NCI-H2171 treated with DMSO at 0.1 percent for 48 hours (cell line): ENCODE measurements at places on chromosomes 11 and 22.

GRCh38 chr22:26921726-26922125 is 264.3 kb downstream of the MIAT start:
- DNase-seq = no peak

DNA sequence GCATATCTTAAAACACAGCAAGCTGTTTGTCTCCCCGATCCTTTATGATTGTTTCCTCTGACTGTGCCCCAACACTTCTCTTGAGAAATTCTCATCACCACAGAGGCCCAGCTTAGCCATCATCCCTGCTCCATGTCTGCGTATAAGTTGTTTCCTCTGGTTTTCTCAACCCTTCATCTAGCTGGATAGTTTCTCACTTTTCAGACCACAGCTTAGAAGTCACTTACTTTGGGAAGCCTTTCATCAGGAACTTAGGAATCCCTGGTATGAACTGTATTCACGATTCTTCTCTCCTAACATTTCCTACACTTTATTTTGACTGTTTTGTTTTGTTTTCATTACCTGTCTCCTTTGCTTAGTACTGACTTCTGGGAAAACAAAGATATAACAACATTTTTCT is 295.2 kb downstream of the GUCY1A2 start:
- DNase-seq = no peak

GRCh38 chr11:1565173-1565903 is 6.7 kb downstream of the DUSP8 start:
- no peak for DNase-seq

DNA sequence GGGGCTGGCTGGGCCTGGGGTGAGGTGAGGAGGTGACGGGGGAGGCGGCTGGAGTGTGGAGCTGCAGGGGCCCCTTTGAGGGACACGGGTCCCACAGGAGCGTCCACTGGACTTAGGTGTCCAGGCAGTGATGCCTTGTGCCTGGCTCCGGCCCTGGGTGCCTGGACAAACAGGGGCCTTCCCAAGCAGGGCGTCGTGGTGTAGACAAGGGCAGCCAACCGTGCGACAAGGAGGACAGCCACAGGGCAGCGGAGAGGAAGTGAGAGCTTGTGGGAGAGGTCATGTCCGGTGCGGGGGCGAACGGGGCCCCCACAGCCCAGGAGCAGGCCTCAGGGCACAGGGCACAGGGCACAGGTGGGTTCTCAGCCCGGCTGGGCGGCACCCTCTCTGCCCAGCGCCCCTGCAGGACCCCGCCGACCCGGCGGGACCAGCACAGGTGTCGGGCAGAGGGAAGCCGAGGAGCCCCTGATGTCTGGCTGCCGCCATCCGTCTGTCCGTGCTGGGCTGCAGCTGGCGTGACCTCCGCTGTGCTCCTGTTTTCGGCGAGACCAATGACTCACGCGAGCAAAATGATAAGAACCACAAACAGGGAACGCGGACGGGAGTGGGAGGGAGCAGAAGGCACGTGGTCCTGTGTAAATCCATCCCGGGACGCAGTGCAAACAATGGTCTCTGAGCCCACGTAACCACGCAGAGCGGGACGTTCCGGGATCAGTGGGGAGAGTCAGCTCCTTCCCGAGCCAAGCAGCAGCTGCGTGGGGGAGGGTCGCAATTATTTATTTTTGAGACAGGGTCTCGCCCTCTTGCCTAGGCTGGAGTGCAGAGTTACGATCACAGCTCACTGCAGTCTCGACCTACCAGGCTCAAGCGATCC is 49.1 kb upstream of the A4GALT start:
- DNase-seq = no peak

DNA sequence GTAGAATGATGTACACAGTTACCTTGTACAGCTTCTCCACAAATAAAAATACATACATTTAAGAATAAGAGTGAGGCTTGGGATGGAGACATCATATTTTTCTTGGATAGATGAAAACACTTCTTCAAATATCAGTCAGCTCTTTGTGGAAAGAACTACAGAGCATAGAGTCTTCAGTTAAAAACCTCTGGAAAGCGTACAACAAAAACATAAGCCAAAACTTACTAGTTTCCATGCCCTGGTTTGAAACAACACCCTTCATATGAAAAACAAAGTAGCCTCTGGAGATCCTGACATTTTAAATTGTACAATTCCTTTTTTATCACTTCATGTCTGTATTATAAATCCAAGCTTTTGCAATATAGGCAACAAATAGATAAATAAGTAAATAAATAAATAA is 7.0 kb upstream of the CEP126 start:
- no peak for DNase-seq

DNA sequence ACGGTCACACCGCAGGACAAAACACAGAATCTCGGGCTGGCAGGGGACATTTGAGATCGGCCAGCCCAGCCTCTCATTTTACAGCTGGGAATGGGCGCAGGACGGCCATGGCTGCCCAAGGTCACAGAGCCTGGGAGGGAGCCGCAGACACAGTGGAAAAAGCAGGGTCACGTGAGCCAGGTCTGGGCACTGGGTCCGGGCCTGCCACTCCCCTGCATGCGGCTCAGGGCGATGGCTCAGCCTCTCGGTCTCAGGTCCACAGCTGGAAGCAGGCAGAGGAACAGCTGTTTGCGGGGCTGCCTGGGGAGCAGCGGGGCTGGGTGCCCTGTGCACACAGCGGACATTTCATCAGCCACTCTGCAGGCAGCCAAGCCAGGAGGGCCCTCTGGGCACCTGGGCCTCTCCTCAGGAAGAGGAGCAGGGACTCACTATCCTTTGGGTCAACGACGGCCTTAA is 10.4 kb upstream of the PPARA start:
- no peak for DNase-seq

DNA sequence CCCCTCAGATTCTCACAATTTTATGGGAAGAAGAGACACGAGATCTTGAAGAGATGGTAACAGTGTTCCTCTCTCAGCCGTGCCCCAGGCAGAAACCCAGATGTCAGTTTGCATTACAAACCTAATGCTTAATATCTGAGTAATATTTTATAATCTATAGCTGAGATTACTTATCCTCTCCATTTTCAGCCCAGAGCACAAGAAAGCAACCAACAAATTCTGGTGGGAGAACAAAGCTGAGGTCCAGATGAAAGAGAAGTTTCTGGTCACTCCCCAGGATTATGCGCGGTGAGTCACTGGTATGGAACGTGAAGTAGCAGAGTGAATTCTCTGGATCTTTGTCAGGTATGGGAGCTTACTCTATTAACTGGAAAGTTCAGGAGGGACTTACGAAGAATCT is 884 bp downstream of the CENATAC start:
- no peak for DNase-seq

- DNase-seq = no peak
These were observed 108.2 kb downstream of the SIK3 start for GRCh38 chr11:116990061-116990473.

DNA sequence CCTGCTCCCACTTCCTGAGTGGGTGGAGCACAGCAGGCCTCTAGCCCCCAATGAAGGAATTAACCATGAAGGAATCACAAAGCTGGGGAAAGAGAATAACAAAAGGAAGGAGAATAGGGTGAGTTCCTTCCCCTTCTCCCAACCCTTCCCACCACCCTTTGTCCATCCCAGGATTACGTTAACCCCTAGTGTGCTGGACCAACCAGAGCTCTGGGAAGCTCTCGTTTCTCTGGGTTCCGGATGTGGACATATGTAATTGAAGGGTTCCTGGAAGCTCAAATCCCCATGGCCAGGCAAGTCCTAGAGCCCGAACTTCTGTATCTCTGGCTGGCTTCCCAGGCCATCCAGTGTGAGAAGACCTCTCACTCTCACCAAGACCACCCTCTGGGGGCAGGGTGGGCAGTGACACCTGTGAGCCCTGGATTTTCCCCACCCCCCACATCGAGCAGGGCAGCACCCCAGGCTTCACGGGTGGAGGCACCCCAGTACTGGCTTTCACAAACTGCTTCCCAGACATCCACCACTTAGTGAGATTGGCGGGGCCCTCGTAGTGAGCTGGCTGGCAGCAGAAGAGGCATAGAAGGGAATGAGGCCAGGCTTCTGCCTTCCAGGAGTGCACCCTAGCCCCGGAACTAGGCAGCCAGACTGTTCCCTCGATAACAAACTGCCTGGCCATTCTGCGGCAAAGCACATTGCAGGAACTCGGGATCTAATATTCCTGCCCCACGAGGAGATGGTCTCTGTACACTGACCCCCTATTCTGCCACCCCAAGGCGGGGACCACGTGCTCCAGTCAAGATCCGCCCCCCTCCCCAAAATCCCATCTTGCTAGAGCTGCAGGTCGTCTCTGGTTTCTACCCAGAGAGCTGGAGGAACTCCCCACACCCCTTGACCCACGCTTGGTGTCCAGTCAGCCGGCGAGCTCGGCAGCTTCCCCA is 2.1 kb downstream of the NECTIN1 start:
- DNase-seq = peak; percentile 14

GRCh38 chr22:27667121-27667843 is 134.3 kb downstream of the MN1 start:
- no peak for DNase-seq

DNA sequence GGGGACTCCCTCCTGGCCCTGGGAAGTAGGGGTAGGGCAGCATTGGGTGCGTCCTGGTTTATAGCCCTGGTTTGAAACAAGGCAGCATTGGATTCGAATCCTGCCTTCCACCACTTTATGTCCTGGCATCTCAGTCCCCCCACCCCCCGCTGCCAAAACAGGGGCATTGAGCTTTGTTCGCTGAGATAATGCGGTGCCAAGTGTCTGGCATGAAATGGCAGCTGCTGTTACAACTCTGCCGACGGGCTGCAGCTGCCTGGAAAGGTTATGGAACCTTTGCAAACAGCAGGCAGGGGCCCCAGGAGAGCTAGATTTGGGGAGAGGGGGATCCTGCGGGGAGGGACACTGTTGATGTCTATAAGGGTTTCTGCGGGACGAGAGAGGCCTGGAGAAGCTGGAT is 1.9 kb downstream of the TST start:
- DNase-seq = no peak

GRCh38 chr22:33640900-33641299 is 279.4 kb downstream of the LARGE1 start:
- no peak for DNase-seq

GRCh38 chr11:58503361-58503856 is 4.5 kb downstream of the OR5B21 start:
- DNase-seq = no peak

DNA sequence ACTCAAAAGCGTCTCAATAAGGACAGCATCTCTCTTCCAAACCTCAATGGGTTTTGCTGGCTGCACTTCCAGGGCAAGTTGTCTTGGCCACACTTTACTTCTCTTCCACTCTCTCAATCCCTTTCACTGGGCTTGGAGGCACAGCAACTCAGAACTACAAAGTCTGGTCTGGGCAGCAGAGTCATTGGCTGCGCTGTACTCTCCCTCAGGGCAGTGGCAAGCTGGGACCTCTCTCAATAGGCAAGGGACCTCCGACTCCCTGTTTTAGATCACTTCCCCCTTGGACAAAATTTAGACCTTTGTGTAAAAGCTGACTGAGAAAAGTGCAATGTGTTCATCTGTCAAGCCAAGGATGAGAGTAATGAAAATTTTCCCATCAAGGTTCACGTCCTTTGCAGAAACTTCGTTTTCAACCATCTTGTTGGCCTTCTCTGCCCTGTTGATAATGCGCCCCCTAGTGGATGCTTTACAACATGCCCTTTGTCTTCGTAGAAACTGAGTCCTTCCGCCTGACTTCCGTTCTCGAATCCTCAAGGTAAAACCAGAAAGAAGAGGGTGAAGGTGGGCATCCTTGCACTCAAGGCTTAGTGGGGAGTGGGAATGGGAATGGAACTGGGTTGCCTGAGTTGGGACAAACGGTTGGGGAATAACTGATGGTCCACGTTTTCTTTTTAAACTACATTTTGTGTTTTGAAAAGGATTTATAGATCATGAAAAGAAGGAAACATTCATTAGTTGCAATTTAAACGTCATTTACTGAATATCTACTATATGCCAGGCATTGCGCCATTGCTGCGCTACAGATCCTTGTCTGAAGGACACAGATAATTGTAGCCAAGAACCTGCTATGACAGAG is 99.1 kb downstream of the CD44 start:
- DNase-seq = peak; percentile 50

GRCh38 chr22:45207981-45208664 is 32.6 kb downstream of the KIAA0930 start:
- DNase-seq = no peak

DNA sequence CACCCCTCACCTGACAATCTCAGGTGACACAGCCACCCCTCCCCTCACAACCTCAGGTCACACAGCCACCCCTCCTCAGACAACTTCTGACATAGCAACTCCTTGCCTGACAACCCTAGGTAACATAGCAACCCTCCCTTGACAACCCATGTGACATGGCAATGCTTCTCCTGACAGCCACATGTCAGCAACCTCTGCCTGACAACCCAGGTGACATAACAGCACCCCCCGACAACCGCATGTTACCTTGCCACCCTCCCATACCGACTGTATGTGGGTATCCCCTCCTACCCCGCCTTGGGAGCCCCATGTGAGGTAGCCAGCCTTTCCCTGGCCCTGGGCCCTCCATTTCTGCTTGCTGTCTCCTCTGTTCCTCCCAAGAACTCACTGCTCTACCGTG is 77.7 kb upstream of the B3GAT1 start:
- DNase-seq = no peak

GRCh38 chr11:132347156-132348090 is 977.0 kb downstream of the NTM start:
- no peak for DNase-seq

GRCh38 chr22:48305726-48306235 is 1521.9 kb downstream of the BRD1 start:
- DNase-seq = no peak

GRCh38 chr22:43841742-43842141 is 20.6 kb downstream of the SULT4A1 start:
- no peak for DNase-seq

DNA sequence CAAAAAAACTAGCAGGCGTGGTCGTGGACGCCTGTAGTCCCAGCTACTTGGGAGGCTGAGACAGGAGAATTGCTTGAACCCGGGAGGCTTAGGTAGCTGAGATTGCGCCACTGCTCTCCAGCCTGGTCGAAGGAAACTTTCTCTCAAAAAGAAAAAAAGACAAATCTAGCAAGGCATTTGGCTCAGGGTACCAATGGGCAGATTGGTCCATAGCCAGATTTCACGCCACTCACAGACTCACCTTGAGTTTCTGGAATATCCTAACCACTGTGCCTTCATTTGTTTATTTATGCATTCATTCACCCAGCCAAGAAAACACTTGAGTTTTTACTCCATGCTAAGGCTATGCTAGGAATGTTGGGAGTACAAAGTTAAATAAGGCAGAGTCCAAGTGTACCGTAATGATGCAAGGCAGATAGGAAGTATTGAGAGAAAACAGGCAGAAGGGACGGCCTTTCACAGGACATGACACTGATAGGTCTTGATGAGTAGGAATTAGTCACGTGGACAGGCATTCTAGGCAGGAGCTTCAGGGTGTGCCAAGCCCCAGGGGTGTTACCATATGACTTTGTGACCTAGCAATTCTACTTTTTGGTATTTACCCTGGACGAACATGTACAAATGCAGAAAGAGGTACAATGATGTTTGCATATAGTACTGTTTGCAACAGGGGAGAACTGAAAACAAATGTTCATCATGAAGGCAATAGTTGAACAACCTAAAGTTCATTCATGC is 3.0 kb upstream of the PACSIN3 start:
- no peak for DNase-seq

- DNase-seq = peak; percentile 31
These were observed 3.9 kb downstream of the TMEM134 start for GRCh38 chr11:67465189-67465510.

GRCh38 chr11:60761436-60762190 is 4.9 kb downstream of the MS4A15 start:
- no peak for DNase-seq
